NCI-H1092 (cell line): ENCODE measurements at places on chromosomes 12 and 14.

DNA sequence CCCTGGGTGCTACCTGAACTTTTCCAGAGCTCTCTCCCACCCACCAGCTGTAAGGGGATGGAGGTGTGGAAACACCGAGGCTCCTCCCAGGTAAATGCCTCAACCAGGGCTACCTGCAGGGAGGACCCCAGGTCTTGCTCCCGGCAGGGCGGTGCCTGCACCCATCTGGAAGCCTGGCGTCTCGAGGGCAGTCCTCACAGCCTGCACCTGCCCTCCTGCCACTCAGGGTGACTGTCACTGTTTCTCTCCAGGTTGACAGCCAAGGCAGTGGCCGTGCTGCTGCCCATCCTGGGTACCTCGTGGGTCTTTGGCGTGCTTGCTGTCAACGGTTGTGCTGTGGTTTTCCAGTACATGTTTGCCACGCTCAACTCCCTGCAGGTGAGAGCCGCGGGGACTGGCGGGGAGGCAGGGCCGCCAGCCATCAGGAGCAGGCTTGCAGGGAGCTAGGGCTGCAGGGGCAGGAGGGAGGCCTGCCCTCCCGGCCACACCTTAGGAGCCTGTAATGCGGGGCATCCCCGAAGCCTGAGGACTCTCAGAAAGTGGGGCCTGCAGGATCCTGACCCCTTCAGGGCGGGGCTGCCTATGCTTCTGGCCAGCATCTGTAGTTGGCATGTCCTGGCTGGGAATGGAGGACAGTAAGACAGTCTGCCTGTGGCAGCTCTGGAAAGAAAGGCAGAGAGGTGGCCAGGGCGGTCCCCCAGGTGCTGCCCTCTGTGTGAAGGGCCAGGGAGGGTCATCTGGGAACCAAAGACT is 182.3 kb downstream of the ADGRD1 start:
- DNase-seq = no peak

- no peak for DNase-seq
These were observed 93.7 kb downstream of the DHRS2 start for GRCh38 chr14:23729720-23730387.

- no peak for DNase-seq
These were observed 3.2 kb downstream of the SIX6 start for GRCh38 chr14:60512126-60512525.

DNA sequence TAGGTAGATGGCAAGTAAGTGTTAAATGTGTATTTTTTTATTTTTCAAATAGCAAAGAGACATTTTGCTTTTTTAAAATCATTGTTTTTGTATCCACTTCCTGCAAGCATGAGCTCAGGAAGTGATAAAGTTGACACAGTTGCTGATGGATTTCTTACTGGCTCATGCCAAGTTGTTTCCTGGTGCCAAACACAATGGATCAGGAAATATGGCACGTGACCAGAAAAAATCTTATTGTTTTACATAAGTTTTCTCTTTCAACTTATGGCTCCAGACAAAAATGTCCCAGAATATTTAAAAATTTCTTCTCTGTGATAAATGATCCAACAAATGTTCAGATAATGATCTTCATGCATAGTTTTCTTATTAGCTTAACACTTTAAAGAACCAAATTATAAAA is 1279.1 kb upstream of the FLRT2 start:
- DNase-seq = no peak

DNA sequence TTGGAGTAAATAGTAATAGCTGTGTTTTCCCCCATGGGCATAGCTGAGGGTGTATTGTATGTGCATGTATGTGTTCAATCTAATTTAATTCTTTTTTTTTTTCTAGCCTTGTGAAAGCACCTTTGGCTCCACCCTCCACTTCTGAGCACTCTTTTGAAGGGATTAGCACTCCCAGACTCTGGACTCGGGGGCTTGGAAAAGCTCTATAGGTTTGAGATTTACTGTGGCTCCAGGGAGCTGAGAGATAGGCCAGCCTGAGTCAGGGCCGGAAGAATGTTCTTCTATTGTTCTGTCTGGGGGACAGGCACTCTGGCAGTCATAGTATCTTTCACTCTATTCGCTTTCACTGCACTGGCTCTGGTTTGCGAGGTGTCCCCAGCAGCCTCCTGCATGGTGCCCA is 540.0 kb upstream of the TBX3 start:
- no peak for DNase-seq

GRCh38 chr12:6691473-6691872 is 2.3 kb upstream of the ZNF384 start:
- DNase-seq = no peak
